ENCODE measurements at places on chromosomes 7 and 10. TPM values are rescaled to one million over a fixed set of nuclear protein-coding genes. Genes with fewer than 3 reads are reported as not detected.

The PLXNA4 gene
- total RNA-seq = 1.3 TPM

- peak; percentile 75 for DNase-seq
Observed at GRCh38 chr10:119030421-119031250, 1.1 kb downstream of the NANOS1 start.

The CLRN3 gene
- total RNA-seq = not detected

DNA sequence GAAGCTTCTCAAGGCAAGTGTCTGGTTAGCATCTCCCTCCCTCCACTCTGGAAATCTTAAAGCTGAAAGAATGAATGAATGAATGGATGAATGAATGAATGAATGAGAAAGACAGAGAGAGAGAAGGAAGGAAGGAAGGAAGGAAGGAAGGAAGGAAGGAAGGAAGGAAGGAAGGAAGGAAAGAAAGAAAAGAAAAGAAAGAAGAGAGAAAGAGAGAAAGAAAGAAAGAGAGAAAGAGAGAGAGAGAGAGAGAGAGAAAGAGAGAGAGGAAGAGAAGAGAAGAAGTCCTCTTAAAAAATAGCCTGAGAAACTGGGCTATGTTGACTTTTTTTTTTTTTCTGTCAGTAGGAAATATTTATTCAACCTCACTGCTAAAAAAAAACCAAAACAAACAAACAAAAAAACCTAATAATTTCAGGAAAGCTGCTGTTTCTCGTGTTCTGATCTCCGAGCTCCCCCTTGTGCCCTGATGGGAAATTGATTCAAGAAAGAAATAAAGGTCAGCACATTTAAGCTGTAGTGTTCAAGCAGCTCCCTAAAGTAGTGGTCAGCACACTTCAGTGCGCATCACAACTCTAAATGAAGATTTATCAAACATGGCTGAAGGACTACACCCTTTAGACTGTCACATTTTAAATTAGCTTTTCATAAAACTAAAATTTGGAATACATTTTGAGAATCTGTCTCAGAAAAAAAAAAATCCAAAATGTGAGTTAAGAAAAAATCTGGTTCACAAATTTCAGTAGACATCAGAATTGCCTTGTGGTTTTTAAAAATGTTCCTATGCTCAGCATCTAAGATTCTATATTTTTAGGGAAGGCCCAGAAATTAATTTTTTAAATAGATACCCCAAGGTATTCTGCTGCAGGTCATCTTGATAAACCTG, 154.3 kb downstream of the ELAPOR2 start:
- peak; percentile 23 for DNase-seq

- DNase-seq = no peak
Observed at GRCh38 chr7:51031216-51031615, 248.5 kb upstream of the GRB10 start.
